ENCODE measurements at places on chromosomes 6 and 20. TPM values are rescaled to one million over a fixed set of nuclear protein-coding genes. Genes with fewer than 3 reads are reported as not detected.

DNA sequence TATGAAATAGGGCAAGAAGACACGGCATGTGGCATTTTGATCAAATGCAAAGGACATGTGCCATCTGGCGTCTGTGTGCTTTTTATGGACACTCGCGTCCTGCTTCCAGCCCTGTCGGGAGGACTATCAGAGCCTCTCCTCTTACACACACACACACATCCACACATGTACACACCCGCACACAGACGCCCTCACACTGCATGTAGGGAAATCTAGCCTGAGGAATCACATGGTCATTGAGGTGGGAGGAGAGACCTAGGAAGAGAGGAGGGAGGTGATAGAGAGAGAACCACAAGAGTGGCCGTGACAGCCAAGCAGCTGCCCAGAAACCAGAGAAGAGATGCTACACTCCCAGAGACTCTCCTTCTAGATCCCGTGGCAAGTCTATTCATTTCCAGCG is 105.9 kb upstream of the CDYL start:
- DNase-seq: no peak

DNA sequence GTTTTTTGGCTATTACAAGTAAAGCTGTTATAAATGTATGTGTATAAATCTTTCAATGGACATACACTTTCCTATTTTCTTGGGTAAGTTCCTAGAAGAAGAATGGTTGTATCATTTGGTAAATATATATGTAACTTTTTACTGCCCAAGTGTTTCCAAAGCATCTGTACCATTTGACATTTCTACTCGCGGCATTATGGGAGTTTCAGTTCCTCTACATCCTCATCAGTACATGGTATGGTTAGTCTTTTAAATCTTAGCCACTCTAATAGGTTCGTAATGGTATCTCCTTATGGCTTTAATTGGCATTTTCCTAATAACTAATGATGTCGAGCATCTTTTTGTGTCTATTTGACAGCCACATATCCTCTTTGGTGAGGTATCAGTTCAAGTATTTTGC is 12.9 kb downstream of the SNPH start:
- no peak for DNase-seq

The ADTRP gene
- 1.6 TPM for polyA plus RNA-seq

The PKIB gene
- not detected for polyA plus RNA-seq

DNA sequence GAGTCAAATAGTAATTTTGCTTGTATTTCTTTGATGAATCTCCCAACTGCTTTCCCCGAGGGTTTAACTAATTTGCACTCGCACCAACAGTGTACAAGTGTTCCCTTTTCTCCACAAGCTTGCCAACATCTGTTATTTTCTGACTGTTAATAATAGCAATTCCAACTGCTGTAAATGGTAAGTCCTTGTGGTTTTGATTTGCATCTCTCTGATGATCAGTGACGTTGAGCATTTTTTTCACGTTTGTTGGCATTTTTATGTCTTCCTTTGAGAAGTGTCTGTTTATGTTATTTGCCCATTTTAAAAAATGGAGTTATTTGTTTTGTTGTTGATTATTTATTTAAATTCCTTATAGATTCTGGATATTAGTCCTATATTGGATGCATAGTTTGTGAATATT is 399.8 kb upstream of the MAN1A1 start:
- DNase-seq: no peak

GRCh38 chr20:34541264-34541901 is 17.1 kb upstream of the MAP1LC3A start:
- no peak for DNase-seq

DNA sequence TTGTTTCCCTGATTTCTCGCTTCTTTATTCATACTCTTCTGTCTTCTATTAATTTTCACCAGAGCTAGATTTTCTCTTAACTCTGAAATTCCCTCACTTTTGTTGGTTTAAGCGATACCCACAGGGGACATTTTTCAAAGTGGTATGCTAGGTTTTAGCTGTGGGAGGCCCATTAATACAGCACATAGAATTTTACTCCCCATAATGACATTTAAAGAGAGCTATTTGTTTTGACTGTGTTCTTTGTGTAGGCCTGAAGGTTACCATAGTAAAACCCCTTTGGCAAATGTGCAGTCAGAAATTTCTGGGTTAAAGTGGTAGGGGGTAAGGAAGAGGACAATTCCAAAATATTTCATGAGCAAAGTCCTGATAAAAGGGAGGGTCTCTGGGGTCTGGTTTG is 721.1 kb upstream of the CITED2 start:
- no peak for DNase-seq

The TCF21 gene
- polyA plus RNA-seq: 0.09 TPM

DNA sequence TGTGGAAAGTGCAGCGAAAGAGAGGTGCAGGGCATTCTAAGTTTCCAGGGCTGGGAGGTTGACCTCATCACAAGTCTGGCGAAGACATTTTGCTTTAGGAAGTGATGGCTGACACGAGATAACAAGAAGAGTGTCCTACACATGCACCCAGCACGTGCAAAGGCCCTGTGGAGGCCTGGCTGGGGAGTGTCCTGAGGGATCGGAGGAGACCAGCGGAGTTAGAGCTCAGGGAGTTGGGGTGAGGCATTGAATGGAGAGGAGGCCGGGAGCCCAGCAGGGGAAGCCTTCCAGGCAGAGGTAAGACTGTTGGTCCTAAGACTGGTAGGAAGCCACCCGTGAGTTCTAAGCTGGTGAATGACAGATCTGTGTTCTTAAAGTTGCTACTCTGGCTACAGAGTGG is 58.4 kb downstream of the PPP1R14C start:
- DNase-seq: no peak

- DNase-seq: no peak
Measured at GRCh38 chr20:64256282-64256935, 861 bp downstream of the PCMTD2 start.

The TMEM30A gene
- polyA plus RNA-seq: 38.1 TPM

The FIG4 gene
- polyA plus RNA-seq: 11.2 TPM

- no peak for DNase-seq
Measured at GRCh38 chr6:3531481-3531880, 74.6 kb upstream of the SLC22A23 start.

The SLC26A8 gene
- not detected for polyA plus RNA-seq
